ENCODE measurements at places on chromosomes 7 and 10.
A peak's percentile ranks its signal among the peaks of the same experiment; 100 is the strongest.

- no peak for DNase-seq
Measured at GRCh38 chr10:102988404-102989314, 70.6 kb downstream of the CNNM2 start.

- DNase-seq: no peak
Measured at GRCh38 chr7:73612598-73613269, 11.6 kb downstream of the MLXIPL start.

GRCh38 chr7:135666156-135666555, 3.8 kb downstream of the STMP1 start:
- no peak for DNase-seq

DNA sequence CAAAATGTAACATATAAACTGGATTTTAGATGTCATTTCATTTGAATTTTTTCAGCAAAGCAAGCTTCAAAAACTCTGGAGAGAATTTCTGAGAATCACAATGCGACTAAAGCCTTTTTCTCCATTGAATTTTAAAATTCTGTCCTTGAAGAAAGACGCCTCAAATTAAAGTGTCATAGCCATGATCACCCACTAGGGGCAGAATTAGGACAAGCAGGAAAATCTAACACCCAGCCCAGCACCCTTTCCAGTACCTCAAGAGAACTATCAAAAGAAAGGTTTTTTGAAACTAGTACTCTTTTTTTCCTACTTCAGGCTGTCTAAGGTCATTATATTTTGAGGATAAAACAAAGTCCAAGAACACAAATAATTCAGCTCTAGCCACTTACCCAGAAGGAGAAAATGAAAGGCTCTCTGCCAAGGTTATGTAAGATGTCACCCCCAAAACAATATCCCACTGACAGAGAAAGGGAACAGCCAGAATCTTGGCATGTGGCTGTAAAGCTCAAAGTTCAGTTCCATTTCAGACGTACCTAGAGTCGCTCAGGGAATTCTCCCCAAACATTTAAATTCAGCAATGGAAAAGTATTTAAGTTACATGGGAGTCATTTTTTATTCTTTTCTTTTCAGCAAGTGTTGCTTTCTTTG, 299.4 kb downstream of the SNX13 start:
- DNase-seq: no peak

DNA sequence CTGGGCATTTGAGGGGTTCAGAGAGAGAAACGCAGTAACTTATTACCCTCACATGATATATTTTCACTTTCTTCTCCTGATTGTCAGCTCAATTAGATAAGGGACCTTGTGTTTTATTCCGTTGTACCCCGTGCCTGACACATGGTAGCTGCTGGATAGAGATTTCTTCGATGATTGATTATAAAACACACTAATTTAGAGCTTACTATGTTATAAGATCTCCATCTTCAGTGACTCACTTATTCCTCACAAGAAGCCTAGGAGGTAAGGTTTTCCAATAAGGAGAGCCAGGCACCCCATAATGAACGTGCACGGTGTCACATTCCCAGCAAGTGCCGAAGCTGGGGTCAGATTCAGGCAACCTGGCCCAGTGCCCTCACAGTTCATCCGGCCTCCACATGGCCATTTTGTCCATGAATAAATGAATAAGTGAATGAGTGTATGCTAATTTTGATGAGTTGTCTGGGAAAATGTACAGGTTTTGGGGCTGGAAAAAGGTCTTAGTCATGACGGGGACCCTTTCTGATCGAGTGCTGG, 138.1 kb upstream of the CDCA7L start:
- DNase-seq: no peak

DNA sequence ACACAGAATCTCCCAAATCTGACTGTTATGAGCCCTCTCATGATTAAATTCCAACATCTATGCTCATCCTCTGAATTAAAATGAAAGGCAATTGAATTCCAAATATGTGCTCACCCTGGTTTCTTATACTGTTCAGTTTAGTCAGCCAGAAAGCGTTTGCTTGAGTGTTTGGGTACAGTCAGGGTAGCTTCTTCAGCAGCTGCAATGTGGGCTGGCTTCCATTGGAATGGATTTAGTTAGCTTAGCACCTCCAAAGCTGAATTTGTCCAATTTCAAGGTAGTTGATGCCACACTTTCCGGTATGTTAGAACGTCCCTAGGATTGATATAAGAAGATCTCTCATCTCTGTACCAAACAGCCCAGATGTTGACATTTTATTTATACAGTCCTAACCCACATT, 9.3 kb downstream of the KLHL7 start:
- no peak for DNase-seq

- DNase-seq: no peak
Measured at GRCh38 chr7:153422291-153423209, 629.6 kb upstream of the DPP6 start.

DNA sequence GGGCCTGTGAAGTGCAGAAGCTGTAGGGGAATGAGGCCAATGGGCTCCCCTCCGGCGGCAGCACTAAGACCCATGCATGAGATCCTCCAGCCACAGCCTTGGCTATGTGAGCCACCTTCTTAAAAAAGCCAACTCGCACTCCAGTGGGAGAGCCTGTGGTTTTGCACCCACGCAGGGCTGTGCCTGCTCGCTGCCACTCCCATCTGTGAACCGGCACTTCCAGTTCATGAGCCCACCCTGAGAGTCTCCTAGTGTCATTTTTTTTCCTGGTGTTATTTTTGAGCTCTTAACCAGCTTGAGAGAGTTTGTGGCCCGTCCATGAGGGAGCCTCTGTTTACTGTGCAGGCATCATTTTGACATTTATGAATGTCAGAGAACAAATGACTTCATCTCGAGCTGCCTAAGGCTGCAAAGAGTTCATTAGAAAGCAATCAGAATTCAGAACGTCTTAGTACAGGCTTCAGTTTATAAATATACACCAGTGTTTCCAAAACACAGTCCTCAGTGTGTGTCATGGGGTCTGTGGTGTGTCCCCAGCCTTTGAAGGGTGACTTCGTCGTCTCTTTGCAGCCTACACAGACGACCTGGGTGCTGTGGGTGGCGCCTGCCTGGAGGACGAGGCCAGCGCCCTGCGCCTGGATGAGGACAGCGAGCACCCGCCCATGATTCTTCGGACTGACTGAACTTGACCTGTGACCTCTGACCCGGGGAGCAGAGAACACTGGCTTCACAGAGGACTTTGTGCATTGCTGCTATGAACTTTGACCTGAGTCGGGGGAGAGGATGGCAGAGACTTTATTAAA, 40.4 kb downstream of the WIPI2 start:
- no peak for DNase-seq

GRCh38 chr10:125007436-125007835, 65.5 kb downstream of the ZRANB1 start:
- DNase-seq: no peak

DNA sequence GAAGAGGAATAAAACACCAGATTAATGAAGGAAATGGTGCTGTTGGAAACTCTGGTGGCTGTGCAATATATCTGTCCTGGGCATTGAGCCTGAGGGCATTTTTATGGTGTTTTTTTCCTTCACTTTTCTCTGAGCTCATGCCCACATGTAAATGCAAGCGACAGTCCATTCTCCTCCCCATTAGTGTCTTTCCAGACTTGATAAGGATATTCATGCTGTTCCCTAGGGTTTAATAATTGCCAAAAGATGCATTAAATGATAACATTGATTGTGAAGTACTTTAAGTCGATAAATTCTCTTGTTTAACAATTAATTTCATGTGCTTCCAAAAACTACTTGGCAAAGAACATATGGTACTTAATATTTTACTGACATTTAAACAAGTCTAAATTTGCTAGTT, 384.7 kb downstream of the MDFIC start:
- DNase-seq: no peak

DNA sequence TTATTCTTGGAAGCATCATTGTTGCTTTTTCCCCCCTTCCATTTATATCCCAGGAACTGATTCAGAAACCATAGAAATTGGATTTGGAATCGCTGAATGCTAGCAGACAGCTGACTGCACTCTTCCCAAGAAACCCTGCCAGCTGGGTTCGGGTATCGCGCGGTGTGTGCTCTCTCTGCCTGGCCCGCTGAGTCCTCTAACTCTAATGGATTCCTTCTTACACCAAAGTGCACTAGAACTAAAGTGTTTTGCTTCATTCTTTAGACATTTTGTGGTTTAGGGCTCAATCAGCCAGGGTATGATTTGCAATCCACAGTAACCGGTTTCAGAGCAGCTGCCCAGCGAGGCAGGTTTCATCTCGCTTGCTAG, 92.2 kb downstream of the EGFR start:
- peak; percentile 67 for DNase-seq

DNA sequence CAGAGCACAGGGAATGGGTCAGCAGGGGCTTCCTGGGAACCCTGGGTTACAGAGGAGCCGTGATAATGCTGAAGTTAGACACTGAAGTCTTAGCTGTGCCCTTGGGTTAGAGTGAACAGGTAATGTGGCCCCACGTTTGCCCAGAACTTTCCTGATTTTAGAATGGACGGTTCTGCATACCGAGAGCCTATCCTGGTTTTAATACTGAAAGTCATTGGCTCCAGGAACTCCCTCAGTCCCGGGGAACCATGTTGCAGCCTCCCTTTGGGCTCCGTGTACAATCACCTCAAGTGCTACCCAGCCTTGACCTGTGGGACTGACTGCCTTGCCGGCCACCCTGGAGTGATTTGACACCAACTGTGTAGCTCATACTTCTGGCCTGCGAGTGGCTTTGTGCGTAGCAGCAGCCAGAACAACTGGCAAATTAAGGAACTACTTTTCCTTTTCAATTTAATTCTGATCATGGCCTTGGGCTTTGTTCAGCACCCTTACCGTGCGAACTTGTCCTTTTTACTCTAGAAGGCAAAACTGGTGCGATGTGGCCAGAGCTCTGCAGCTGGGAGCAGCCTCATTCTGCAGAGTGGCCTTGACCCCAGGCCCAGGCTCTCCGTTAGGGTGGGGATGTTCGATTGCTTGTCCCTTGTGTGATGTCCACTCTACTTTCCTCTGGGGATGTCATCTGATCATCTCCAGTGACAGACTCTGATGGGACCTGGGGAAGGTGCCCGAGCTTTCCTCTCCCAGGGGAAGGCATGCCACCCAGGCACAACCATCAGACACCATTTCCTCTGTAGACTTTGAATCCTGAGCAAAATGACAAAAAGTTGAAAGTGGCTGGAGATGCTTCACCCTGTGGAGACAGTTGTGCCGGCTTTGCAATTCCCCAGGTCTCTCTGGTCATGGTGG, 265.9 kb downstream of the GLRX3 start:
- no peak for DNase-seq

DNA sequence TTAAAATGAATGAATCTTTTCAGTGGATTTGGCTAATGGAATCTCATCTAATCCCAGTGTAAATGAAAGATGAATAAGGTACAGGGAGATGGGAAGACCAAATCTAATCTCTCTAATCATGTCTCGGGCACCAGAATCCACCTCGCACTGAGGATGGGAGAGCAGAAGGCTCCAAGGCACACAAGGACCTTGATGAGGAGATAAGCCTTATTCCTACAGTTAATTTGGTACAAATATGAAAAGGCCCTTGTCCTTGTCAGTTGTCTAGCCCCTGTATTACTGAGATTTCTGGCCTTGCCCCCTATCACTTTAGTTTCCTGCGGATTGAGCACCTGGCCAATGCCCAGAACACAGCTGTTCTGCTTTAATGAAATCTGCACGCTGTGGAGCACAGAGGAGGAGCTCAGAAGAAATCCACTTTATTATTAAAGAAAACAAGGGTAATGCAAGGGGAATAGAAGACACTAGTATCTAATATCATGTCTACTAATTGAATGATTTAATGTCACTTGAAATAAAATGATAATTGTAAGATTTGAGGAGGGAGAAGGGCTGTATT, 321.4 kb upstream of the HGF start:
- DNase-seq: no peak

DNA sequence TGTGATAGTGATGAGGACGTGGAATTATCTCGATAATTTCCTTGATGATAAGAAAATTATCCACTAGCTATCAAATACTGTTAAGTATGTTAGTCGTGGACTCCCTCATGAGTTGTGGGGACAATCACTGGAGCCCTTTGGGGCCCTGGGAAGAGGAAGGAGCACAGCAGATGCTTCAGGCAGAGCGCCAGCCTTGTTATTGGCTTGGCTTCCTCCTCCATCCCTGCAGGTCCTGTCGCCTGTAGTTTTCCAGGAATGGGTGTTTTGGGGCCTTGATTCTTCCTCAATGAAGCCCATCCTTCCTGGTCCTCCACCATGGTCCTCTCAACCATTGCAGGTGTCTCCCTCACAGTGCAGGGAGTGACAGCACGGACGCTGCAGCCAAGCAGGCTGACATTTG, 32.5 kb upstream of the ZNF32 start:
- no peak for DNase-seq

Measured in GM04503 (cell line).